ENCODE measurements at places on chromosomes 11 and 22.

- DNase-seq, result no peak
Measured at GRCh38 chr11:69638941-69639681, 1.8 kb upstream of the CCND1 start.

- DNase-seq, result no peak
Measured at GRCh38 chr11:28517621-28518020, 409.4 kb downstream of the METTL15 start.

DNA sequence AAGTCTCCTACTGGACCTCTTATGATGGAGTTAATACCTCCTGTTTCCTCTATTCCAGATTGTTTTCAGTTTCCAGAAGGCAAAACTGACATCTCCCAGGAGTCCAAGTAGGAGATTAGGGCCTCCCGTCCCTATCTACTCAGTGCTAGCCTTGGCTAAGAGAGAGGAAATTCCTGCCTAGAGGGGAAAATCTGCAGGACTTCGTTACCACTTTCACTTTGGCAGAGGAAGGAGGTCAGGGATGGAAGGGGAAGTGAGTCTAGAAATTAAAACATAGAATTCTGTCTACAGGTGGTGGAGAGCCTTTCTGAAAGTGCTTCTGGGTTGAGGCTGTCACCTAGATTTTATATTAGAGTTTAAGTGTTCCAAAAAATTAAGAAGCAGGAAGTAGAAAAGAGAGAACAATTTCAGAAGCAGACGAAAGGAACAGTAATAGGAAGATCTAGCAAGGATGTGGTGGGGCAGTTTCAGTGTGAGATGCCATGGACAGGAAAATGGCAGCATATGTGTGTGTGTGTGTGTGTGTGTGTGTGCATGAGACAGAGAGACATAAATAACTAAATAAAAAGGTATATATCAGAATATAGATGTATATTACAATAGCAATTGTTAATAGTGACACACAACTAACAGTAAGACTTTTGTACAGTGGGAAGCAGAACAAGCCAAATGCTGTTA, 2.4 kb upstream of the TRIM68 start:
- DNase-seq, result no peak

GRCh38 chr22:50640857-50641647, 13.1 kb upstream of the ARSA start:
- no peak for DNase-seq

- no peak for DNase-seq
Measured at GRCh38 chr11:119713359-119714040, 15.5 kb downstream of the NECTIN1 start.

DNA sequence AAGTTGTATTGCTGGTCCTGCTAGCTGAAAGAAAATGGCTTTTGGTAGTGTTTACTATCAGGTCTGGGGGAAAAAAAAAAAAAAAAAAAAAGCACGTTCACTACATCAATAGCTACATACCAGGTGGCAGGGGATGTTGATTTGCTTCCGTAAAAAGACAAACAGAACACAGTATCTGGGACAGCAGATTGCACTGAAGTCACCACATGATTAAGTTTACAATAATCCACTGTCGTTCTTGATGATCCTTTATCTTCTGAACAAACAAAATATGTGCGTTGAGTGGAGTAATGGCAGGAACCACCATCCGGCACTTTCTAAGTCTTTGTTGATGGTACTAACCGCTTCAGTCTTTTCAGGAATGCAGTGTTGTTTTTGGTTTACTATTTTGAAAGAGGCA, 48.7 kb downstream of the DDX6 start:
- DNase-seq, result no peak

- DNase-seq, result no peak
Measured at GRCh38 chr11:130096823-130097222, 27.1 kb downstream of the APLP2 start.

DNA sequence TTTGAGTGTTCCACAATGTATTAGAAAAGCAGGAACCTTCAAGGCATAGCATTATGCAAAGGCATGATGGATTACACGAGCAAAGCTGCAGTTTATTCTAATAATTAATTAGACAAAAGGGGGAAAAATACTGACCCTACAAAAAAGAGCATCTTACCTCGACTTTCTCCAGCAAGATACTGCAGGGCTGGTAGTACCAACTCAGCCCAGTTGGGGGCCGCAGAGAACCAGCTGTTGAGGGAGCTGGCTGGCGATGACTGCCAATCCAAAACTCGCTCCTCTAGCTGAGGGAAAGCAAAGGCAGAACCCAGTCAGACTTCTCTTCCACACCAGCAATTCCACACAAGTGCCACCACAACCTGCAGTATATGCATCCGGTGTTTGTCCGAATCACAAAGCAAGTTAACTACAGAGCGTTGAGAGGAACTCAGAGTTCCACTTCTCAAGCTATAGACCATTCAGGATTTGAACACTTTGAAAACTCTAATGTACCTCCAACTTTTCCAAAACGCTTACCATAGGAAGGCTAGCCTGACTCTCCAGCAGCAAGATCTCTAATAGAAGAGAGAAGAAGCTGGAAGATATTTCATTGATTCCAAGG, 13.7 kb downstream of the NFRKB start:
- DNase-seq, result no peak

GRCh38 chr11:74696500-74696899, 34.7 kb downstream of the CHRDL2 start:
- no peak for DNase-seq

GRCh38 chr11:86912238-86912637, 43.0 kb downstream of the FZD4 start:
- no peak for DNase-seq

GRCh38 chr11:26715133-26715532, 6.7 kb downstream of the SLC5A12 start:
- no peak for DNase-seq

DNA sequence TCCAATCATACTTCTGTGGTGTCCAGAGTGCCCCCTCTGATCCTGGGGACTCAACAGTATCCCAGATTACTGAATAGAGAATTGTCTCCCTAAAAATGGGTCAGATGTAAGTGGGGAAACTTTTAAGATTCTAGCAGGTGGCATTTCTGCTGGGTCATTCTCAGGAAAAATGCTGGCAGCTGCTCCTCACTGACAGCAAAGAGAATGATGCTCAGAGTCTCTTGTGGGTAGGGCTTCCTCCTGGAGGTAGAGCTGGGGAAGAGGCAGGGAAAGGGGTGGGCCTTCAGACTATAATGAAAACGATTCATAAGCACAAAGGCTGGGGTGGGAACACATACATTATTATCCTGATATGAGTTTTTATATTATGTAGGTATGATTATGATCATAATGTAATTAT, 647.2 kb downstream of the NELL1 start:
- no peak for DNase-seq

- DNase-seq, result no peak
Measured at GRCh38 chr11:34855754-34856095, 60.5 kb downstream of the APIP start.

- no peak for DNase-seq
Measured at GRCh38 chr11:16080688-16081381, 275.5 kb downstream of the SOX6 start.

DNA sequence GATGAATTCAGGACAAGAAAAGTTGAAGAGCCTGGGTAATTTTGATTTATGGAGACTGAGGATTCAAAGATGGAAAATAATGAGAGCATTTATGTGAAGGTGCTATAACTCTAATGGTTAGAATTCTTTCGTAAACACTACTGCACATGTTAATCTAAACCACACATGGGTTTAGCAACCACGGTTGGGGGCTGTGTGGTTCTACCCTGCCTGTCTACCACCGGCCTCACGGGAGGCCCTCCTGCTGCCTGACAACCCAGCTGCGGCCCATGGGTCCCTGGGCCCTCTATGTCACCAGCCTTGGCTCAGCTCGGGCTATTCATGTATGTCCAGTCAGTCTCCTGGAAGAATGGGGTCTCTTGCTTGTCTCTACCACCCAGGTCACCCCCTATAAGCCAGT, 68.5 kb upstream of the ARFGAP3 start:
- no peak for DNase-seq

DNA sequence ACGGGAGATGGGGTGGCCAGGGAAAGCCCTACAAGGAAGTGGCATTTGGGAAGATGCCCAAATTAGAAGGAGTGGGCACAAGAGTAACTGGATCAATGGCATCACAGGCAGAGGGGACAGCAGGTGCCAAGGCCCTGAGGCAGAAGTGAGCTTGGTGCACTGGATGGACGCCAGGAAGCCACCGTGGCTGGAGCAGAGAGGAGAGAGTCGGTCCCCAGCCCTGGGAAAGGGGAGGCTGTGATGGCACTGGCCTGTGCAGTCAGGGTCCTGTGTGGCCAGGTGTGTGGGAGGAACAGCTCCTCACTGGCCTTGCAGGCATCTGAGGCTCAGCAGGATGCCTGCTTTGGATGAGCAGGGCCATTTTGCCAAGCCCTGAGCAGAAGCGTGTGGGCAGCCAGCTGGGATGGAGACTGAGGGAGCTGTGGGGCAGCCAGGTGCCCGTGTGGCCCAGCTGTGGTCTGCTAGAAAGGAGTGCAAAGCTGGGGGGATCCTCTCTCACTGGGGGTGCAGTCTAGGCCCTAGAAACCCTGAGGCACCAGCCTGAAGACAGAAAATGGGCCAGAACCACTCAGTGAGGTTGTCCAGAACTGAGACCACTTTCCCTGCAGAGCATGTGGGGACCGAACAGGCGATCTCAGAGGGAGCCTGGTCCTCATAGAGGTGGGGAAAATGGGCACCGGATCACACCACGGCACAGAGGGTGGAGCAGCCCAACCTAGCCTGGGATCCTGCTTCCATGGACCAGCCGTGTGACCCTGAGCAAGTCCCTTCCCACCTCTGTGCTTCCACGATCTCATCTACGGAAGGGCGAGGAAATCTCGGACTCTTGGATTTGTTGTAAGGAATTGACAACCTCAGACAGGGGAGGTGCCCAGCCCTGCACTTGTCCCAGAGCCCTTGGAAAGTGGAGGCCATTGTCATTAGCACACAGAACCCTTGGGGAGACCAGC, 78.6 kb upstream of the RTL6 start:
- DNase-seq, result no peak

DNA sequence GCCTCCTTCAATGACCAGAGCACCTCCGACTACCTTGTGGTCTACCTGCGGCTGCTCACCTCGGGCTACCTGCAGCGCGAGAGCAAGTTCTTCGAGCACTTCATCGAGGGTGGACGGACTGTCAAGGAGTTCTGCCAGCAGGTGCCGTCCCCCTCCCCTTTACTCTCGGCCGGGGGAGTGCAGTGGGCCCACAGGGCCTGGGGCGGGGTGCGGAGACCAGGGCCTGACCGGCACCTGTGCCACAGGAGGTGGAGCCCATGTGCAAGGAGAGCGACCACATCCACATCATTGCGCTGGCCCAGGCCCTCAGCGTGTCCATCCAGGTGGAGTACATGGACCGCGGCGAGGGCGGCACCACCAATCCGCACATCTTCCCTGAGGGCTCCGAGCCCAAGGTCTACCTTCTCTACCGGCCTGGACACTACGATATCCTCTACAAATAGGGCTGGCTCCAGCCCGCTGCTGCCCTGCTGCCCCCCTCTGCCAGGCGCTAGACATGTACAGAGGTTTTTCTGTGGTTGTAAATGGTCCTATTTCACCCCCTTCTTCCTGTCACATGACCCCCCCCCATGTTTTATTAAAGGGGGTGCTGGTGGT, 11.0 kb downstream of the OTUB1 start:
- DNase-seq, result no peak

- no peak for DNase-seq
Measured at GRCh38 chr11:55956521-55956920, 13.2 kb downstream of the OR10AG1 start.

DNA sequence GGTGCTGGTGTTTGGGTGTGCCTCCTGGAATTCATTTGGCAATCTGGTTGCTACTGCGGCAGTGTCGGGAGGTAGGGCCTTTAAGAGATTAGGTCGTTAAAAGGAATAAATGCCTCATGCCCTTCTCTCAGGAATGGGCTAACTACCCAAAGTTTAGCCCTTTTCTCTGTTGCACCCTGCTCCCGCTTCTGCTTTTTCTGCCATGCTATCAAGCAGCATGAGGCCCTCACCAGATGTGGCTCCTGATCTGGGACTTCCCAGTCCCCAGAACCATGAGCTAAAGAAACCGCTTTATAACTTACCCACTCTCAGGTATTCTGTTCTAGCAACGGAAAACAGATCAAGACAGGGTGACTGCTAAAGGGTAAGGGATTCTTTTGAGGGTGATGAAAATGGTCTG, 6.3 kb downstream of the EIF3D start:
- DNase-seq, result no peak

GRCh38 chr11:17917556-17917955, 95.3 kb downstream of the SERGEF start:
- no peak for DNase-seq

DNA sequence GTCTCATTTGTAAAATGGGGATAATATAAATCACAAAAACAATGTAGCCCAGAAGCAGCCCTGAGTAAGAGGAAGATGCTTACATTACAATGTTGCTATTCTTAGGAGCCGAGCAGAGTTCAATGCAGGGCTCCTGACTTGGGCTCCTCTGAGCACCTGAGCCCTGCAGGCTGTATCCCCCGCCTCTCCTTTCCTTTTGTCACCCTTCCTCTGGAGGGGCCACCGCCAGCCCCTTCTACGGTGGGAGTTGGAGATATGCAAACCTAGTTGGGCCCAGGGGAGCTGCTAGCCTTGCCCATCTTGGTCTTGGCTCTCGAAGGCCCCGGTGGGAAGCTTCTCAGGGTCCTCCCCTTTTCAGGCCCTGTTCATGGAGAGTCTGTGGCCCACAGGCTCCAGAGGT, 8.4 kb upstream of the CSNK1E start:
- DNase-seq, result no peak

GRCh38 chr11:35257281-35257680, 118.3 kb downstream of the CD44 start:
- DNase-seq, result no peak

GRCh38 chr11:96472085-96472484, 82.3 kb downstream of the JRKL start:
- no peak for DNase-seq

DNA sequence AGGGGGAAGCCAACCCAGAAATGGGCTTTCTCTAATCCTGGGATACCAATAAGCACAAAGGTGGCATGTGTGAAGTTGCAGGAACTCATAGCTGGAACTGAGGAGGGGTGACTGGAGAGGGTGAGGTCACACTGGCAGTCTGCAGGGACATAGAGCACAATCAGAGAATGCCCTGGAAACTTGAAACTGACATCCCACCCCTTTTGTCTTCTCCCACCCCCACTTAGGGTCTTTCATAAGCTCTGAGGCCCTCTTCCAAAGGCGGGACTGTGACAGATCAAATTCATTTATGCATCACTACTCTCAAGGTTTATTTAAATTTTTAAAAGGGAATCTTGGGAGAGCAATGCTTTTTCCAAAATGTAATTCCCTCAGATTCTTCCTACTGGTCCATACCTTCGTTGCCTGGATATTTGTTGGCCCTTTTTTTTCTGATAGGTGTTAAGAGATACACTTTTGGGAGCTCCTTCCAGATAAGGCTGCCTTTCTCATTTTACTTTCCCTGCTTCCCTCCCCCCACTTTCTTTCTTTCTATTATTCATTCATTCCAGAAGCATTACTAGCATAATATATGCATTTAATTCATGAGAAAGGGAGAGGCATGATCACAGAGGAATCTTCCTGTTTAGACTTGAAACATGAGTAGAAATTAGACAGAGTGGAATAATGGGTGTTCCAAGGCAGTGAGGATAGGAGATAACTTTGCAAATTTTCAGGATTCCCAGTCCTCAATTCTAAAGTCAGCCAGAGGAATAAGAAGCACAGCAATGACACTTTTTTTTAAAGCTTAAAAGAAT, 14.8 kb downstream of the OR51E2 start:
- DNase-seq, result no peak

All from NCI-H1694 treated with DMSO at 0.1 percent for 48 hours (cell line).